Adrenal gland (tissue), 19 donors: ENCODE measurements at places on chromosomes 2 and 18.
A peak's percentile ranks its signal among the peaks of the same experiment; 100 is the strongest.

GRCh38 chr2:105238664-105239240 lies 2.8 kb upstream of the GPR45 start:
- no peaks in the 10 kb centered on the region for H3K4me1 ChIP-seq
- no peaks in the 10 kb centered on the region for H3K27me3 ChIP-seq
- DNase-seq = no peak
- no peak overlapping the region for H3K4me3 ChIP-seq
- H3K27ac ChIP-seq = no peak overlapping the region
- no peaks in the 10 kb centered on the region for H3K36me3 ChIP-seq

GRCh38 chr2:184346338-184346862 lies 251.9 kb upstream of the ZNF804A start:
- no peaks in the 10 kb centered on the region for H3K4me1 ChIP-seq
- H3K36me3 ChIP-seq = no peaks in the 10 kb centered on the region
- no peaks in the 10 kb centered on the region for H3K27me3 ChIP-seq
- no peak for DNase-seq
- no peak overlapping the region for H3K27ac ChIP-seq
- H3K4me3 ChIP-seq = no peak overlapping the region

GRCh38 chr2:12282780-12283695 lies 433.7 kb upstream of the TRIB2 start:
- DNase-seq = no peak
- no peak overlapping the region for H3K4me3 ChIP-seq
- H3K36me3 ChIP-seq = no peaks in the 10 kb centered on the region
- no peaks in the 10 kb centered on the region for H3K4me1 ChIP-seq
- H3K27me3 ChIP-seq = no peaks in the 10 kb centered on the region

GRCh38 chr2:232448304-232448690 lies 7.7 kb upstream of the ALPI start:
- no peak overlapping the region for H3K27ac ChIP-seq
- no peak overlapping the region for H3K4me3 ChIP-seq
- no peaks in the 10 kb centered on the region for H3K27me3 ChIP-seq
- H3K36me3 ChIP-seq = no peaks in the 10 kb centered on the region
- DNase-seq = no peak
- peaks cover 6% of the 10 kb centered on the region for H3K4me1 ChIP-seq

DNA sequence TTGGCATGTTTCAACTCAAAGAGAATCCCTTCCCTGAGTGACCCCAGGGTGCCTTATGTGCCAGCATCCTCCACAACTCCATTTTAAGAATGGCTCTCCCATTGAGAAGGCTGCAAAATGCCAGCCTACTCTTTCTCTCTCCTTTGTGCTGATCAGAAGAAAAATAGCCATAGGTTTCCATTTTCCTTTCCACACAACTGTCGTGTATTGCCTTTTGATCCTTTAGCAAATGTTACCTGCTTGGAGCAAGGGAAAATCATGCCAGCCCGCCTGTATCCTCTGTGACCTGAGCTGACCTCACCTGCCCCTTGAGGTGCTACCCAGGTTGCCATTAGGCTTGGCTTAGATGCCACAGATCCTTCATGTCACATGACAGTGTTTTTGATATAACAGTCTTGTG lies 38.8 kb downstream of the DPYSL5 start:
- no peaks in the 10 kb centered on the region for H3K27me3 ChIP-seq
- no peak for DNase-seq
- H3K4me3 ChIP-seq = no peak overlapping the region
- no peaks in the 10 kb centered on the region for H3K36me3 ChIP-seq
- H3K27ac ChIP-seq = no peak overlapping the region

GRCh38 chr2:69973335-69973735 lies 11.9 kb upstream of the ASPRV1 start:
- H3K27me3 ChIP-seq = no peaks in the 10 kb centered on the region
- no peak for DNase-seq
- H3K36me3 ChIP-seq = no peaks in the 10 kb centered on the region
- H3K27ac ChIP-seq = no peak overlapping the region
- no peaks in the 10 kb centered on the region for H3K4me1 ChIP-seq

GRCh38 chr18:62612776-62613175 lies 90.0 kb downstream of the ZCCHC2 start:
- H3K4me1 ChIP-seq = no peaks in the 10 kb centered on the region
- no peak for DNase-seq
- no peaks in the 10 kb centered on the region for H3K27me3 ChIP-seq
- H3K27ac ChIP-seq = no peak overlapping the region

GRCh38 chr2:117212562-117212961 lies 601.9 kb upstream of the DDX18 start:
- H3K4me3 ChIP-seq = no peak overlapping the region
- H3K27me3 ChIP-seq = no peaks in the 10 kb centered on the region
- DNase-seq = no peak
- H3K27ac ChIP-seq = no peak overlapping the region
- H3K36me3 ChIP-seq = no peaks in the 10 kb centered on the region
- H3K4me1 ChIP-seq = no peaks in the 10 kb centered on the region

- H3K4me3 ChIP-seq = no peak overlapping the region
- H3K27me3 ChIP-seq = no peaks in the 10 kb centered on the region
- peak overlapping the region; percentile 26 for H3K27ac ChIP-seq
Measured at GRCh38 chr18:57581301-57581934, 5.1 kb downstream of the FECH start.

- no peak for DNase-seq
- no peaks in the 10 kb centered on the region for H3K27me3 ChIP-seq
- peaks cover 41% of the 10 kb centered on the region for H3K4me1 ChIP-seq
- no peaks in the 10 kb centered on the region for H3K36me3 ChIP-seq
- H3K4me3 ChIP-seq = no peak overlapping the region
Measured at GRCh38 chr2:43055985-43056384, 170.4 kb downstream of the ZFP36L2 start.
